ENCODE measurements at places on chromosomes 7 and 10. TPM values are rescaled to one million over a fixed set of nuclear protein-coding genes. Genes with fewer than 3 reads are reported as not detected.

GRCh38 chr7:4631380-4632179 lies 50.5 kb upstream of the FOXK1 start:
- DNase-seq = peak; percentile 21

DNA sequence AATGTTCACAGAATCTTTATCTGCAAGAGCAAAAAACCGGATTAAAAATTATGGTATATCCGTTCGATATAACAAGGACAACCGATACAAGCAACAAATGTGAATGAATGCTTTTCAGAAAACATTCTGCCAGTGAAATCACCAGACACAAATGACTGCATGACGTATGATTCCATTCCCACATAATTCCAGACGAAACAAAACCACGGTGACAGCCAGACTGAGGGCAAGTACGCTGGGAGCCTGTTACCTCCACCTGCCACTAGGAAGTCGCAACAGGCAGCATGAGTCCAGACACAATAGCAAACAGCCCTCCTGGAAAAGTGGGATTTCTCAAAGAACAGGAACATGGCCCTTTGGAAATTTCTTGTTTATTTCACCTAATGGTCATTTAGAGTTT lies 41.7 kb downstream of the MAD1L1 start:
- DNase-seq = no peak

GRCh38 chr7:29109358-29109757 lies 37.0 kb downstream of the CPVL start:
- DNase-seq = no peak

DNA sequence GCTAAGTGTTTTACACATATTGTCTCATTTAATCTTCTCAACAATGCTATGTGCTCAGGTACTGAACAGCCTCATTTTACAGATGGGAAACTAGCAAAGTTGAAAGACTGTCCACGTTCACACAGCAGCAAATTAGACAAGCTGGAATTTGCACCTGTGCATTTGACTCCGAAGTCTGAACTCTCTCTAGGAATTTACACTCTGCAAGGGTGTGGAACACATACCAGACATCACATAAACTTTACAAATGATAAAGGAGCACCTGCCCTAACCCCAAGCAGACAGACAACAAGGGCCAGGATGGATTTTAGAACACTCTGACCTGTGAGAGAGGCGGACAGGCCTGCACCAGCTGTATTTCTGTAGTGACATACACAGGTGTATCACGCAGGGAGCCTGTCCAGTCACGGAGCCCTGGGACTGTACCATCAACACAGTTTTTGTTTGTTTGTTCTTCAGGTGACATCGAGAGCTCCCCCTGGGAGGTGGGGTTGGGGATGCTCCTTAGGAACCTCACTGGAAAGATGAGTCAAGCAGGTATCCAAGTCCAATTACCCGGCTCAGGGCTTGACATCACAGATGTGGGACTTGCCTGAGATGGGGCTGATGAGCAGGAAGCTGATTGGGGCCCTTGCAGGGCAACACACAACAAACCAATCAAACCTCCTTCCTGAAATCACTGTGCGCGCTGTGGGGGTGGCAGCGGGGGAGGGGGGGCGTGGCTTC lies 31.0 kb downstream of the MKI67 start:
- peak; percentile 57 for DNase-seq

DNA sequence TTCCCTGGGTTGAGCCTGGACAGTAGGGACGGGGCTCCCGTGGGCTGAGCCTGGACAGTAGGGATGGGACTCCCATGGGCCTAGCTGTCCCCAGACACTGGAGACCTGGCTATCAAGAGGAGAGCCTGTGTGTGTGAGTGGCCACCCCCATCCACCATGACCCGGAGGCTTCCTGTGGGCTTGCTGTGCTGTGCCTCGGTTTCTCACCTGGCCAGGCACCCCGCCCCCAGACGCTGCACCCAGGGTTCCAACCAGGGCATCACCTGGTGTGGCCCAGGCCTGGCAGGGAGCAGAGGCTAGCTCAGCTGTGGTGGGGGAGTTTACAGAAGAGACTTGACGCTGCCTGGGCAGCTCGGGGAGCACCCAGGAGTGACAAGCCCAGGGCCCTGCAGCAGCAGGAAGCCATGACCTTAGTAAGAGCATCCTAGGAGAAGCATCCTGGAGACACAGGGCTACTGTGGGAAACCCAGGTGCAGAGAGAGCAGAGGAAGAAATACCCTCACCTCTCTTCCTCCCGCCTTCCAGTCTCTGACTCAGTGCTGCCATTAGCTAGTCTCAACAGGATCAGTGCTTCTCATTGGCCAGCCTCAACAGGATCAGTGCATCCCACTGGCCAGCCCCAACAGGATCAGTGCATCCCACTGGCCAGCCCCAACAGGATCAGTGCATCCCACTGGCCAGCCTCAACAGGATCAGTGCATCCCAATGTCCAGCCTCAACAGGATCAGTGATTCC lies 61.0 kb downstream of the PDGFA start:
- DNase-seq = no peak

CYP26C1 gene
- 0.09 TPM for total RNA-seq

HMX2 gene
- total RNA-seq = 0.18 TPM

COPG2 gene
- total RNA-seq = 25.9 TPM

GRCh38 chr7:42227936-42228591 lies 8.9 kb downstream of the GLI3 start:
- DNase-seq = peak; percentile 68

DNA sequence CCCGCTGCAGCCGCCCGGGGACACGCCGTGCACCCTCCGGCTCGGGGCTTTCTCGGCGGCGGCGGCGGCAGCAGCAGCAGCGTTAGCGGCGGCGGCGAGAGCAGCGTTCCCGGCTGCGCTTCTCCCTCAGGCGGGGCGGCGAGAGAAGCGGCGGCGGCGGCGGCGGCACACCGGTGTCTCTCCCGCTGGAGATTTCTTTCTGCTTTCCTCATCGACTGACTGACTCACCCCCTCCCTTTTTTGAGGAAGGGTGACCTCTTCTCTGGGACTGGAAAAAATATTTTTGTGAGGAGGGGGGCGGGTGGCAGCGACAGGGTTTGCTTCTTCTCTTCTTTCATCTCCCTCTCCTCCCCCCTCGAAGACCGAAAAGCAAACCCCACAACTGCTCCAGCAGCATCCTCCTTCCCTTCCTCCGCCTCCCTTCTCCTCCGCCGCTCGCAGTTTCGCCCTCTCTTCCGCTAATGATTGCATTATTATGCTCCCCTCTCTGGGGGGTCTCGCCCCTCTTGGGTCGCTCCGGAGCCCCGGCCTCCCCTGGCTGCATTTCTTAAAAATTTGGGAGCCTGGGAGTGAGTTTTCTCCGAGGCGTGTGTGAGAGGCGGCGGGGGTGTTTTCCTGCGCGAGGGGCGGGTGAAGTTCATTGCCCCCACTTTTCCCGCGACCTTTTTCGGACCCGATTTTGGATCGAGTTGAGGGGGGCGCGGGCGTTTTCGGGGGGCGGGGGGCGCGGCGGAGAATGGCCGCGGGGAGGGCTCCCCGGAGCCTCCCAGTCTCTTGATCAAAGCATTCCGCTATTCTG lies 411 bp downstream of the AUTS2 start:
- peak; percentile 25 for DNase-seq

DNA sequence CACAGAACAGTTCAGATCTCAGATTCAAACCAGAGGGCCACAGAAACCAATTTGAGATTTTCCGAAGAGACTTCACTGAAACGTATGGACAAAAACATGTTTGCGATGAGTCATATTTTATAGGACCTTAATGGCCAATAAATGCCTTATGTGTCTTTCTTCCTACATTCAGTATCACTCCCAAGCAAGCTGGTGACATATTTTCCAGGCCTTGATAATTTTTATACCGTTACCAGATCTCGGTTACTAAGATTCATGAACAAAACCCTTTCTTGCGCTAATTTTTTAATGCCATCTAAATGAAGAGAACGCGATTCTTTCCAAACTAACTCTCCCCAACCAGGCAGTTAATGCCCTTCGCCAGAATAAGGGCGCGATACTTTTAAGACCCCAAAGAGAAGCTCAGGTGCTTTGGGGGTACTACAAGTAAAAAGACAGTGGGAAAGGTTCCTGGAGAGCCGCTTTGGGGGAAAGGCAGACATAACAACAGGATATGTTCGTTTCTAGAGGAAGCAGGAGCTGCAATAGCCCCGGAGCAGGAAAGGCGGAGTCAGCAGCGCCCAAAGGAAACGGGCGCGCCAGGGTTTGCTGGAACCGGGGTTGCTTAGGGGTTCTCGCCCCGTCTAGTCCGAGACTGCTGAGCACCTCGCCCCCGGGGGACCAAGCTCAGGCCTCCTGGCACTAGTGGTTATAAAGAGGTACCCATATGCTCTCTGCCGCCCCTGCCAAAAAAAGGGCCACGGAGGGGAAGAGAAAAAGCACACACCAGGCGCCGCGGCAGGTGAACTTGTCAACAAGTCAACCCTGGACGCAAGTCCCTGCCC lies 884 bp downstream of the ICA1 start:
- peak; percentile 47 for DNase-seq

DNA sequence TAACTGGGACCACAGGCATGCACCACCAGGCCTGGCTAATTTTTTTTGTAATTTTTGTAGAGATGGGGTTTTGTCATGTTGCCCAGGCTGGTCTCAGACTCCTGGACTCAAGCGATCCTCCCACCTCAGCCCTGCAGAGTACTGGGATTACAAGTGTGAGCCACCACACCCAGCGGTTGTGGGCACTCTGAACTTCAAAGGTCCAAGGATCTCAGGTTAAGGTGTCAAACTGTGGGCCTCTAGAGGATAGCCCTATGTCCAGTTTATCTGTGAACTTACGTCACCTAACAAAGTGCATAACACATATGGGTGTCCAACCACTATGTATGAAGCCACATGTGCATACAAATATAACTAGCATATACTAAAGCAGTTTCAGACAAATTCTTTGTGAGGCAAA lies 3.2 kb upstream of the IL2RA start:
- peak; percentile 36 for DNase-seq

DNA sequence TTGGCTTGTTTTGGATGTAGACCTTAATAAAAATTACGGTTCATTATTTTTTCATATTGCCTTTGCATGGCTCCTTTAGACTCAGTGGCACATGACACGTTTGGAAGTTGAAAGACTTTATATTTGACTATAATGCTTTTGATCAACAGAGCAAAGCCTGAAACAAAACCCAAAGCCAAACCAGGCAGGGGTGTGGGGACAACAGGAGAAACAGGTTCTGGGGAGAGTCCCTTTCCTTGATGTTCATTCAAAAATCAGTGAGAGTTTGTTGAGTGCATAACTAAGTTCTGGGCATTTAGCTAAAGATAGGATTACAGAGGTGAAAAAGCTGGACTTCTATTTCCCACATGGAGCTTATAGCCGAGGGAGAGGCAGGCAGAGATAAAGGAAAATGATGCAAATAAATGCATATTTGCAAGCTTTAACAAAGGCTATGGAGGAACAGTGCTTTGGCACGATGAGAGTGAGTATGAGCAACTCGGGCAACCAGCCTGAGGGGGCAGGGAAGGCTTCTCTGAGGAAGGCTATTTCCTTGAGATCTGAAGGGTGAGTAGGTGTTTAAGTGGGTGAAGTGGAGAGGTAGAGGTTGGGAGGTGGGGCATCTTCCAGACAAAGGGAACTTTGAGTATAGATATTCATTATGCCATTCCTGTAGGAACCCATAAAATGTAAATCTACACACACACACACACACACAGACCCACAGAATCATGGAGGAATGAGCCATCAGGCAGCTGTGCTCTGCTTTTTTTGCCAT lies 34.5 kb upstream of the PDZD8 start:
- DNase-seq = no peak

GRCh38 chr10:79149345-79149661 lies 80.5 kb downstream of the ZMIZ1 start:
- DNase-seq = no peak

CALML5 gene
- total RNA-seq = not detected

DNA sequence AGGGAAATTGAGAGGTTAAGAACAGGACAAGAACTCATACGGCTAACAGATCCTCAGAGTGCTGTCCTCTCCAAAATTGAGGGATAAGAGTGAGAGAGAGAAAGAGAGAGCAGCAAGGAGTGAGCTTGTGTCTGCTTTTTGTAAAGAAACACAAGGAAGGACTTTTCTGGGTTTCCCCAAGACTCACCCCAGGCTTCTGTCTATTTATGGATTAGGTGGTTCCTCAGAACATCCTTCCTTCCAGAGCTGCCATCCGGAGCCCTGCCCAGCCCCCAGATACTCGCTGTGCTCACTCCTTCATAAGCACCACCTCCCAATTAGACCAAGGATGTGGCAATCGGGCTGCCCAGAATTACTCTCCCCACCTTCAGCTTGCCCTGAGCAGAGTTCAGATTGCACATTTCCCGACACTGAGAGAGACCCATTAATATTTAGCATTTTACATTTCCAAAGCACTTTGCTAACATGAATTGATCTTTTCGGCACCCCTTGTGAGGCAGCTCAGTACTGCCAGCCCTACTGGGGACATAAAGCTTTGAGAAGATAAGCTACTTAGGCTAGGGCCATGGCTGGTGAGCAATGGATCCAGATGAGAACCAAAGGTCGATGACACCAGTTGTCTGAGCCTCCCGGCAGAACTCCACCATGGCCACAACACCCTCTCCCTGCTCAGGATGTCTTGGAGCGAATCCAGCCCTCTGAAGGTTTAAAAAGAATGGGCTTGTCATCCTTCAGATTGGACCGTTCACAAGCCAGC lies 19.2 kb upstream of the R3HCC1L start:
- DNase-seq = no peak

HTR7 gene
- not detected for total RNA-seq

SERPINE1 gene
- total RNA-seq = 0.05 TPM

ADIRF gene
- not detected for total RNA-seq

DNA sequence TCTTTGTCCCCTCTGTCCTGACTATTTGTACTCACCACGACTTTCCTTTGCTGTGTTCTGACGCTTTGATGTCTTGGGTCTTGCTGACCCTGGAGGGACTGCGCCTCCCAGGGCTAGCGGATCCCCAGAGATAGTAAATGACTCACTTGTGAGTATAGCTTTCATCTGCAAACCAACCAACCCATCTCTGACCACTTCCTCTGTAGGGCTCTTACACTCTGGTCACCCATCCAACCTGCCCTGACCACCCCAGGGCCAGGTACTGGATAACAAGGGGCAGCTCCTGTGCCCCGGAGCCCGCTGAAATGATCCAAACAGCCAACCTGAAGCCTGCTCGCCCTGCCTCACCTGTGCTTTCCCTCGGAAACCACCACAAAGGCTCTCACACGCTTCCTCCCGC lies 125.2 kb upstream of the CARD11 start:
- DNase-seq = no peak

COL13A1 gene
- not detected for total RNA-seq

DNA sequence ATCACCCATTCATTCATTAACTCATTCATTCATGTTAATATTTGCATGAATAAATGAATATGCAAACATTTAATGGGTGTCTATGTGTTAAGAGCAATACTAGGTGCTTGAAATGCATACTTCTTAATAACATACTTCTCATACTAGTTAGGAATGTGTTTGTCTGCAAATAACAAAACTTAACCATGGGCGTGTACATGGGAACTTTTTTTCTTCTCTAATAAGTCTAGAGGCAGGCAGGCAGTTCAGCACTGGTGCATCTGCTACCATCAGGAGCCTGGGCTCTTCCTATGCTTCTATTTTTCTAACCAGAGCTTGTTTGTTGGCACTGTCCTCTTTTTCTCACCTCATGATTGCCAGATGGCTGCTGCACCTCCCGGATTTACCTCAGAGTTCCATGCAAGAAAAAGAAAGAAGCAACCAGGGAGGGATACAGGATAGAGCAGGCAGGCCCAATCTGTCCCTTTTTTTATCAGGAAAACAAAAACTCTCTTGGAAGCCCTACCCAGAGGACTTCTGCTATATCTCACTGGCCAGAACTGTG lies 22.7 kb downstream of the CDHR3 start:
- no peak for DNase-seq

GRCh38 chr10:43683451-43684291 lies 35.0 kb upstream of the ZNF32 start:
- peak; percentile 57 for DNase-seq
